ENCODE measurements at places on chromosomes 3 and 15.

DNA sequence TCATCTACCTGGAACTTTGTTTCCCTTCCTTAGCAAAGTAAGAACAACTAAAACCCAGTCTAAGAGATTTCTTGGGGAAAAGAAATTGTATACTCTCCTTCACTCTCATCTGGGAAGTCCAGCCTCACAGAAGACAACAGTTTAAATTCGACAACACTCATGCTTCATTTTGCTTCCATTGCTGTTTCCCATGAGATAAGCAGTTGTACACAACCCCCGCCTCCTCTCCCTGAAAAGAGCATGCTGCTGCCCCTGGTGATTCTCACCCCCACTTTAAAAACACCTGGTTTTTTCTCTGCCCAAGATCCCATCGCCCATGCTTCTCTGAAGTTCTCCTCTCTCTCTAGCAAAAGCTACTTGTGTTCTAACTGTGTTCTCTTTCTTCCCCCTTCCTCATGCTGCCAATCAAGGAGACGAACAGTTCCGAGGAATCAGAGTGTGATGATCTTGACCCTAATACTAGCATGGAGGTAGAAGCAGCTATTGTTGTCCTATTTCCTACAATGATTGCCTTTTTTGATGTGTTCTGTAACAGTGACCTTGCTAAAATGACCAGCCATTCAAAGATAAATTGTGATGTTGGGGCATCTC lies 51.1 kb upstream of the UMPS start:
- DNase-seq: no peak

DNA sequence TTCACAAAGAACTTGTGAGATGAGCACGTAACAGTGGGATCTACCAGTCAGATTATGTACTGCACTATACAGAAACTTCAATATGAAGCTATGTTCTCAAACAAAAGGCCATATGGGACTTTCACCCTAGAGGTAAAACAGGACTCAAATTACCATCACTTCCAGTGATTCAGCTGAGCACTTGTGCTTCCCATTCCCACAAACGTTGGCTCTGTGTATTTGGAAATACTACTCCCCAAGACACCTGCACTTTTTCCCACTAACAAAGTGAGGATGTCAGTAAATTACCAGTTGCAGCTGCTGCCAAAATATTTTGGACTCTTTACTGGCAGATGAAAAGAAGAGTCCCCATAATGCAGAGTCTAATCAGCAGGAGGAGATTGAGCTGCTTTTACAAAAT lies 1570.1 kb downstream of the SI start:
- no peak for DNase-seq

GRCh38 chr3:42826141-42826540 lies 16.9 kb downstream of the ACKR2 start:
- DNase-seq: no peak

DNA sequence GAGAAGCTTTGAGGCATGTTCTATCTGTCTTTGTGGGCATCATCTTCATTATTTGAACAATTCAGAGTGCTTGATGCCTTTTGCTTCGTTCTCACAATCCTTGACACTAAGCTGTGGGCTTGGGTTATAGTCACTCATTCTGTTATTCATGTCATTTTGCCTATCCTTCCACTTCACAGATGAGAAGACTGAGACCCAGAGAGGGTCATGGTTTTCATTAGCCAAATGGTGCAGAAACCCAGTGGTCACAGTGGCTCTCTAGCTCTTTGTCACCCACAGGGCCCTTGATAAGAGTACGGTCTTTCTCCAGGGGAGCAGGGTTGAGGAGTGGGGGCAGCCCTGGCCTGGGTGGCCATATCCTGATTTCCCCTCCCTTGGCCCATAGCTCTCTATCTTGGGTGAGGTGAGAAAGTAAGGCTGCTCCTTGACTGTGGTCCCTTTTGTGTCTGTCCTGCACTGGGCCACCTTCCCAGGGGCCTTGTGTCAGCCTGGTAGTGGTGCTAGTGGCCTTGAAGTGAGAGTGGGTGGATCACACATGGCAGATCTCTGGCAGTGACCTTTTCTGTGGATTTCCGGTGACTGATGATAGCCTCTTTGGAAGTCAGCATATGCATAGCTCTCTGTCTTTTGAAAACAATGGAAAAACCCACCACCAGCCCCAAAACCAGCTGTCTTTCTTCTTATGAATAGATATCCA lies 130.1 kb downstream of the IGF1R start:
- no peak for DNase-seq

- no peak for DNase-seq
These were observed 3.5 kb upstream of the DCUN1D1 start for GRCh38 chr3:182983876-182984275.

DNA sequence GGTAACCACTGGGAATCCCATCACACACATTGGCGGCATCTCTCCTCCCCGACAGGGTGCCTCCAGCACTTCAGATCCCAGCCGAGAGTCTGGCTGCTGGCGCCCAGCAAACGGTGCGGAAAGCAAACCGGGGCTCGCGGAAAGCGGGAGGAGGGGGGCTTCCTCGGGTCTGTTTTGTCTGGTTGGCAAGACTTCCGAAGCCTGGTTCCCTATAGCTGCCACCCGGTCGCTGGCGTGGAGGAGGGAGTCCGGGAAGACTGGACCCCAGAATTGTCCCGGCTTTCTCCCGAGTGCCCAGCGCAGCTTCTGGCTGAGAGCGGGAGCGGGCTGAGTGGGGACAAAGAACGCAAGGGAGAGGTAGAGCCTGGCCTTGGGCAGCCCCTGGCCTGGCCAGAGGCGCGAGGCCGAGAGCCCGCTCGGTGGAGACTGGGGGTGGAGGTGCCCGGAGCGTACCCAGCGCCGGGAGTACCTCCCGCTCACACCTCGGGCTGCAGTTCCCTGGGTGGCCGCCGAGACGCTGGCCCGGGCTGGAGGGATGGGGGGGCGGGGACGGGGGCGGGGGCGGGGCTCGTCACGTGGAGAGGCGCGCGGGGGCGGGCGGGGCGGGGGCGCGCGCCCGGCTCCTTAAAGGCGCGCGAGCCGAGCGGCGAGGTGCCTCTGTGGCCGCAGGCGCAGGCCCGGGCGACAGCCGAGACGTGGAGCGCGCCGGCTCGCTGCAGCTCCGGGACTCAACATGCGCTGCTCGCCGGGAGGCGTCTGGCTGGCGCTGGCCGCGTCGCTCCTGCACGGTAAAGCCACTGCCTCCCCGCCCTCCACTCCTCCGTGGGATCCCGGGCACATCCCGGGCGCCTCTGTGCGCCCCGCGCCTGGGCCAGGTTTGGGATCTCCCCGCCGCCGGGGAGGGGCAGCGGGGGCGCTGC lies at the start of gene CHRNA7:
Gene CHRNA7, plus strand, starts transcription at position 654 of the 920 bp plus-strand sequence. Its CDS starts 80 bp downstream, at position 734.
- peak; percentile 80 for DNase-seq

DNA sequence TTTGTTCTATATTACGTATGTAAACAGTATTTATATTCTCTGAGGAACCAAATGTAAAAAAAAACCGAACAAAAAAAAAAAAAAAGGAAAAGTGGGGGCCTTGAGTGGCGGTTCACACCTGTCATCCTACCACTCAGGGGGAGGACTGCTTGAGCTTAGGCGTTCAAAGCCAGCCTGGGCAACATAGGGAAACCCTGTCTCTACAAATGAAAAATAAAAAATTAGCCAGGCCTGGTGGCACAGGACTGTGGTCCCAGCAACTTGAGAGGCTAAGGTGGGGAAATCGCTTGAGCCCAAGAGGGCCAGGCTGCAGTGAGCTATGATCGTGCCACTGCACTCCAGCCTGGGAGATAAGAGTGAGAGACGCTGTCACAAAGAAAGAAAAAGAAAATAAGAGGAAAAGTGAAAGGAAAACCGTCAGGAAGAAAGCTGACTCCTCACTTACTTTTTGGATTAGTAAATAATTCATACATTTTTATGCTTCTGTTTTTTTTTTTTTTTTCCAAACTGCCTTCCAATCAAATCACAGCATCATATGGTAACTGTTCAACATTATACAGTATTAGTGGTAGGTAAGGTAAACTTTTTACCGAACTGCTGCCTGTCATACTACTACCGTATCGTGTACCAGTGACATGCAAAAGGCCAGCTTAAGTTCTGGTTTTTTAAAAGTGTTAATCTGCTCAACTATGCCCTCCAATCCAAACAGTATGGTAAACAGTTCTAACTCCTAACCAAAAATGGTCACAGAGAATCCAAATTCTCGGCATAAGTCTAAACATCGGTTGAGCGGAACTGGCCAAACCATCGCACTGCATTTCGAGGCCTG lies 1.2 kb downstream of the PHC3 start:
- no peak for DNase-seq

GRCh38 chr3:41131224-41131623 lies 68.1 kb upstream of the CTNNB1 start:
- no peak for DNase-seq

DNA sequence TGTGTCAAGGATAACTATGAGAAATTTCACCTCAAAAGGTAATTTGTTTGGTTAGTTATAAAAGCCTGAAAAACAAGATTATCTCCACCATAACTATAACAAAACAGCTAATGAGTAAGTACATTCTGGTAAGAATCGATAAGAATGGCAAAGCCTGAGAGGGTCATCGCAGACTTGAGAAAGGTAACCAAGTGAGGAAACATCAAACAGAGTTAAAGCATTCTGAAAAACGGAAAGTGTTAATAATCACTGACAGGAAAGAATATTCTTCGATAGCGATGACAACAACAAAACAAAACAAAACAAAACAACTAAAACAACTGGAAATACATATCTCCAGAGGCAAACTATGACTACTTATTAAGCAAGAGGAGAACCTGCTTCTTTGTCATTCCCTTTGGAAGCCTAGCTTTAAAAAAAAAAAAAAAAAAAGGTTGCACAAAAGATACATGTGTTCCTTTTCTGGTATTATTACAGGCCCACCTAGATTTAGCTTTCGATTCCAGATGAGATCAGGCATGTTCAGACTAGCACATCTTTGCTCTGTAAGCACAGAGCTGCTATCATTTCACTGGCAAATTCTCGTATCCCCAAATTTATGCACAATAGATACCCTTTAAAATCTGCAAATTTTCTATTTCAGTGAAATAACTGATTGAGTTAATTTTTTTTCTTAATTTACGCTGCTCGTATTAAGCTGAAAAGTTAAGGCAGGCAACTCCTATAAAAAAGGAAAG lies 155.6 kb downstream of the TIGIT start:
- no peak for DNase-seq

DNA sequence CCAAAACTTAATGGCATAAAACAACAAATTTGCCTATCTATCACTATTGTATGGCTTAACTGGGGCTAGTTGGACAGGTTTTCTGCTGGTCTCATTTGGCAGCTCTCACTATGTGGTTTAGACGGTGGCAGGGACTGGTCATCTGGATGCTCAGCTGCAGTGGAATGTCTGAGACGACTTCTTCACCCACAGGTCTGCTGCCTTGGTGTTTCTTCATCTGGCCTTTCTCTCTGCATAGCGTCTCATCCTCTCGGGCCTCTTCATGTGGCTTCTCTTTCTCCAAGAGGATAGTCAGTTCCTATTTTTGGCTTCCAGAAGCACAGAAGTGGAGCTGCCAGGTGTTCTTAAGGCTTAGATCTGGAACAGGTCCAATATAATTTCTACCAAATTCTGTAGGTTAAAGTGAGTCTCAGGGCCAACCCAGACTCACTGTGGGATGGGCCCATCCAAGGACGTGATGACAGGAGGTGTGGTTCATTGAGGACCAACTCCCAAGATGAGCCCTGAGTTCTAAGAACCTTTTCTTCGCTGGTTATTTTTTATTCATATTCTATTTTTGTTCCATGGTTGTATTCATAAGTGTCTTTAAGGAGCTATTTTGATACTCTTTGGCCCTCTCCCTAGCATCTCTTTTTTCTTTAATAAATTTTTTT lies 18.6 kb downstream of the UBE2Q2 start:
- DNase-seq: no peak

DNA sequence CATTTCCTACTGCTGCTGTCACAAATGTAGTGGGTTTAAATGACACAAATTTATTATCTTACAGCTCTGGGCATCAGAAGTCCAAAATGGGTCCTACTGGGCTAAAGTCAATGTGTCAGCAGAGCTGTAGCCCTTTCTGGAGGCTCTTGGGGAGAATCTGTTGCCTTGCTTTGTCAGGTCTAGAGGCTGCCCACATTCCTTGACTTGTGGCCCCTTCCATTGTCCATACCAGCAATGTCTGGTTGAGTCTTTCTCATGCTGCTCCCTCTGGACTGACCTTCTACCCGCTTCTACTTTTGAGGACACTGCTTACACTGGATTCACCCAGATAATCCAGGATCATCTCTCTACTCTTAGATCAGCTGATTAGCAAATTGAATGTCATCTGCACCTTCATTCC lies 3.0 kb downstream of the IL12A start:
- no peak for DNase-seq

DNA sequence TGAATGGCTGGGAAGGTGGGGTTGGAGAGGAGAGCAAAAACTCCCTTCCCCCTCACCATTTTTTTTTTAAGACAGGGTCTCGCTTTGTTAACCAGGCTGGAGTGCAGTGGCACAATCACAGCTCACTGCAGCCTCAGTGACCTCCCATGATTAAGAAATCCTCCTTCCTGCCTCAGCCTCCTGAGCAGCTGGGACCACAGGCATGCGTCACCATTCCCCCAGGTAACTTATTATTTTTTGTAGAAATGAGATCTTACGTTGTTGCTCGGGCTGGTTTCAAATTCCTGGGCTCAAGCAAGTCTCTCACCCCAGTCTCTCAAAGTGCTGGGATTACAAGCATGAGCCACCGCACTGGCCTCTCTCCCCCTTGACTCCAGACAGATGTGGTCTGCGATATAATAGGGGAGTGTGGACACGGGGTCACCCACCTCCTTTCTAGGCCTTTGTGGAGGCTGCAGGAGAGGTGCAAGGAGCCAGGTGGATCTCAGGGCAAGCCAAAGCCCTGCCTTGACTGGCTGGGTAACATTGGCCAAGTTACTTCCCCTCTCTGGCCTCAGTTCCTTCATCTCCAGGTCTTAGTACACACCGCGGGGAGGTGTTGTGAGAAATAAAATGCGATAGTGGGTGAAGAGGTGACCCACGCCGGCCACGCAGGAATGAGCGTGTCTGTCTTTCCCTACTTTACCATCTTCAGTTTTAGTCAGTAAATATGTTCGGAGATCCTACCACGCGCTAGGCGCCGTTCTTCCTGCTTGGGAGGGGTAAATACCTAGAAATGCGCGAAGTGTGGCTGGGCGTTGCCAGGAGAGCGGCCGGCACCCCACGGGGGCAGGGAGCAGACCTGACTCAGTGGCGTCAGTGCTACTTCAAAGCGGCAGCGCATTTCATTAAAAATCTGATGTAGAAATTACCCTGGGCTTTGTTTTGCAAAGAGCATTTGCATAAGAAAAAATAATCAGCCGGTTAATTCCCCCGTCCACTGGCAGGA lies 20.2 kb upstream of the CORO2B start:
- no peak for DNase-seq

GRCh38 chr15:63474810-63475316 lies 29.5 kb upstream of the USP3 start:
- DNase-seq: peak; percentile 56

- DNase-seq: no peak
These were observed 128.4 kb upstream of the RAD18 start for GRCh38 chr3:9091486-9092235.
